ENCODE measurements at places on chromosomes 1 and 21.
A peak's percentile ranks its signal among the peaks of the same experiment; 100 is the strongest.

DNA sequence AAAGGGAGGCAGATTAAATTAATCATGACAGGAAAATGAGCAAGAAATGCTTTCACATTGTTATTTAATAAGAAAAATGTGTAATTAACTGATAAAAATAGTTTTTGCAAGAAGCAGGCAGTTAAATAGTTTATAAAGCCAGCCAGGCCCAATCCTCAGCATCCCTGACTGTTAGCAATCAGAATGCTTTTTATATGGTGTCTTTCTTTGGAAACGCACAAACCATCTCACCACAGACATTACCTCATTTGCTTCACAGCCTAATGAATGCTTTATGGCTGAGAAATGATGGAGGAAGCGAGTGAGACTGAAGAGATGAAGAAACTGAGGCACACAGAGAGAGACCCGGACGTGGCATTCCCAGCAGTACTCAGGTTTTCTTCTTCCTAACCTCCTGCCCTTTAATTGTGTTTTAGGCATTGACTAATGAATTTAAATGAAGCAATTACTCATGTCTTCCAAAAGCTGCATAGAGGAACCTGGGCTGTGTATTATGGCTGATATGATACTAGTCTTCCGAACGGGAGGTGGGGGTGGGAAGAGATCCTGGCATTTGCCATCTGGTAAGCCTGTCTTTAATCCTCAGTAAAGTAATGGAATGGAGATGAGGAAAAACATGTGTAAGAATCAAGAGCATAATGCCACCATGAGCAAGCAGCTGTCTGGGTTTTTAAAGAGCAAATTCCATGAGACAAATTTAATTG lies 116.1 kb upstream of the LMO4 start:
- no peak for DNase-seq

- DNase-seq = no peak
Measured at GRCh38 chr1:229283183-229283611, 12.3 kb downstream of the RAB4A start.

GRCh38 chr1:32919811-32920733 lies 18.9 kb upstream of the TMEM54 start:
- no peak for DNase-seq

DNA sequence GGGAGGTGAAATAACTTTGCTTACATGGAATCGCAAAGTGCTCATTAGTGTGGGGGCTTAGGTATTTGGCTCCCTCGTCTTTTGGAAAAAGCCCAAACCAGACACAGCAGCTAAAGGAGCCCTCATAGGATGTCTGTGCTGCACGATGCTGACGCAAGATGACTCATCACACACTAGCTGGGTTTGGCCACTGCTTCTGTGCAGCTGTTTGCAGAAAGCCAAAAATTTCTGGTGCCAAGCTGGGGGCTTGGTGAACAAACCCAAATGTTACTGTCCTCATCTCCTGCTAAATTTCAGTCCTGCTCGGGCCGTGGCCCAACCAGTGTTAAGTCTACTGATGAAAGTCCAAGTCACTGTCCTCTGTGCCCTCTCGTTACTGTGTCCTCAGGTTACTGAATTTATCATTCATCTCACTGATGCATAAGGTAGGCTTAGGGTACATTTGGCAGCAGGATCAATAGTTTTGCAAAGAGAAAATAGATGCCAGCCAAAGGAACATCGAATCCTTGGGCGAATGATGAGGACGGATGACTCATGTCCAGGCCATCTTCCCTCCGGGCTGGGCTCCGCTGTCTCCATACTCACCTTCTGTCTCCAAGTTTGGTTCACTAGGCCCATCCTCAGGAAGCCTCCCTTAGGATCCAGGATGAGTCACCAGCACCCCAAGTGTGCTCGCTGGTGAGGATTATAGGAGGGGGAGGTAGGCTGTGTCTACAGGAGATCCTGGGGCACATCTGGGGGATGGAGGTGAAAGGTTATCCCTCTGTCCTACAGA lies 177.7 kb downstream of the ADSS2 start:
- no peak for DNase-seq

- no peak for DNase-seq
Measured at GRCh38 chr1:99456536-99456935, 189.4 kb upstream of the PALMD start.

- no peak for DNase-seq
Measured at GRCh38 chr1:59258412-59259032, 38.4 kb upstream of the FGGY start.

DNA sequence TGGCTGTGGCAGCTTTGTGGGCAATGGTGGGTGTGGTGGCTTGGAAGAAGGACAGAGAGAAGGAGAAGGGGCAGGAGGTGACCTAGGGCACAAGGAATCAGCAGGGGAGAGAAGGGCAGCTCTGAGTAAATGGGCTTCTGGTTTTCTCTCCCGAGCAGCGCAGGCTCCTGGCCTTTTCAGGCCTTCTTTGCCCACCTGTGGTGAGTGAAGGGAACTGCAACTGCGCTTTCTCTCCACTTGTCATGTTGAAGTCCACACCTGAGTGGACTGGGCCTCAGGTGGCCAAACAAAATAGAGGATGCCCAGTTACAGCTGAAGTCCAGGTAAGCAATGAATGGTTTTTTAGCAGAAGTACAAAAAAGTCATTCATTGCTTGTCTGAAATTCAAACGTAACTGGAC lies 29.4 kb upstream of the KCNA10 start:
- DNase-seq = peak; percentile 22

DNA sequence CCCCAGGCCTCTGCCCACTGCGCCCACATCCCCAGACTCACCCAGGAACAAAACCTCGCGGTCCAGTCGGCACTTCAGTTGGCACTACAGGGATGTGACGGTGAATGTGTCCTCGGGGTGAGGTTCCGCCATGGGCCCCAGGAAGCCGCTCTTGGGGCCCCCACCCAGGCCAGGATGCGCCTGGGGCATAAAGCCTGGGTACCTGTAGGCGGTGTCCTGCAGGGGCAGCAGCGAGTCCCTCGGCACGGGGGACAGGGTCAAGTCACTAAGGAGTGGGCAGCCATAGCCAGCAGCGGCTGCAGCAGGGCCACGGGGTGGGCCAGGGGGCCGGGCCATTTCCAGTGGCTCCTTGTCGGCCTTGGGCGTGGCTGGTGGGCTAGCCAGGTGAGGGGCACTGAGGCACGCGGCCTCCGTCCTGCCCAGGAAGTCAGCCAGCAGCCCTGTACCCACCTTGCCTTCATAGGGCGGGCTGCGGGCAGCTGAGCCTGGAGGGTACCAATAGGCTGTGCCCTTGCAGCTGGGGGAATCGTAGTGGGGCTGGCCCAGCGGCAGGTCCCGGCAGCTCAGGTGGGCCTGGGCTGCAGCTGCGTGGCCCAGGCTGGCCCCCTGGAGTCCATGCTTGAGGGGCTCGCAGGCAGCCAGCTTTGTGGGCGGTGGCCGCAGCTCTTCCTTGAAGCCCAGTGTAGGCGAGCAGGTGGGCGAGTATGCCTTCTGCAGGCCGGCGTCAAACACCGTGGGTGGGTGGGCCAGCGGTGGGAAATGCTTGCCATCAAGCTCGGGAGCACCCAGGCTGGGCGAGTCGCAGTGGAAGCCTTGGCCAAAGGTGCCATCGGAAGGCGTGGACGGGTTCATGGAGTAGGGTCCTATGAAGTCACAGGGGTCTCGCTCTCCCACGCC lies 56.5 kb downstream of the AHDC1 start:
- no peak for DNase-seq
